ENCODE measurements at places on chromosomes 1 and 21.

- DNase-seq = no peak
Observed at GRCh38 chr1:41361495-41362356, 492 bp downstream of the FOXO6 start.

DNA sequence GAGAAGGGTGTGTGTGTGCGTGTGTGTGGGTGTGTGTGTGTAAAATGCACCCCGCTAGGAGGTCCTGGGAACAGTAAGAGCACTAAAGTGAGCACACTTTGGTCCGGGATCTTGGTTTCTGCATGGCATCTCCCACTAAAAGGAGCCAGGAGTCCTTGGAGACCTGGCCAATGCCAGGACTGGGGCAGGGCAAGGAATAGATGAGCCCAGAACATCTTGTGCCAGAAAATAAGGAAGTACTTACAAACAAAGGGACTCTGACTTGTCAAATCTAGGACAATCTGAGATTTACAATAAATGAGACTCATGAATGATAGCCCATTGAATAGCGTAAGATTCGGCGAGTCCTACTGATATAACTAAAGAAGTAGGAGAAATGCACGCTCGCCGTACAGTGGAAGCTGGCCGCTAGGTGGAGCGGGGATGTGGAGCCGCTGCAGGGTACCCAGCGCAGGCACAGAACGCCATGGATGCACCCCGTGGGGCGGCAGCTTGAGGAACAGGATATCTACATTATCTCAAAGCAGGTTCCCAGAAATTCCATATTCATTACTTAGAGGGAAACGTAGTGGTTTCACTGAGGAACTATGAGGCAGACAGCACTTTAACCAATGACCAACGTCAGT lies 7.1 kb downstream of the SLC37A1 start:
- no peak for DNase-seq

DNA sequence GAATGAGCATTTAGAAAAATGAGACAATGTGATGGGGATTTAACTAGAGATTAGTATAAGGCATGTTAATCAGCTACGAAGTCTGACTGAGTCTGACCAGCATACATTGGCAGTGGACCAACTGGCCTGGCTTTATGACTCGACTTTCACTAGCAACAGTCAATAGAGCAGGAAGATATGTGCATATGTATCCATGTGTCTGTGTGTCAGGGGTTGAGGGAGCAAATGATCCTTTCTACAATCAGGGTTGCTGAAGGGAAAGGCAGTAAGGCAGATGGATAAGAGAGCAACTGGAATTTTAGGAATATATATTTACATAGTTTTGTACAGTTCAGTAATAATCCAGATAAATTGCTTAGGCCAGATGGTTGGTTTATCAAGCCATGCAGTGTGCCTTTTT lies 645.6 kb downstream of the PLA2G4A start:
- peak; percentile 36 for DNase-seq

DNA sequence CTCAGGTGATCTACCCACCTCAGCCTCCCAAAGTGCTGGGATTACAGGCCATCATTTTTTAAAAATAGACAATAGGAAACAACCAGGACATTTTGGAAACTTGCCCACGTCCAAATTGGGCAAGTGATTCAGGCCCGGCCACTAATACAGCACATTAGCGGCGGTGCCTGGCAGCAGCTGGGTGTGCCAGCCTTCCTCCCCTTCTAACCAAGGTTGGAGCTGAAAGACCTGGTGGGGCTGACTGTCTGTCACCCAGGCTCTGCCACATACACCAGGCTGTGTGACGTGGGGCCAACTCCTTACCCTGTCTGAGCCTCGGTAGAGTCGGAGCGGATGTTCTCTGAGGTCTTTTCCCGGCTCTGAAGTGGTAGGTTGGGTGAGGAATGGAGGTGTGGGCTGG lies 29.6 kb upstream of the TMEM51 start:
- DNase-seq = no peak

- no peak for DNase-seq
Observed at GRCh38 chr1:12709091-12709491, 6.8 kb upstream of the AADACL3 start.

- peak; percentile 93 for DNase-seq
Observed at GRCh38 chr1:168121401-168122011, 15.2 kb downstream of the GPR161 start.

GRCh38 chr1:64292399-64292798 lies 89.0 kb downstream of the UBE2U start:
- no peak for DNase-seq

- DNase-seq = no peak
Observed at GRCh38 chr1:169046671-169047070, 59.8 kb upstream of the ATP1B1 start.

- DNase-seq = no peak
Observed at GRCh38 chr1:172630056-172630818, 28.7 kb upstream of the FASLG start.

DNA sequence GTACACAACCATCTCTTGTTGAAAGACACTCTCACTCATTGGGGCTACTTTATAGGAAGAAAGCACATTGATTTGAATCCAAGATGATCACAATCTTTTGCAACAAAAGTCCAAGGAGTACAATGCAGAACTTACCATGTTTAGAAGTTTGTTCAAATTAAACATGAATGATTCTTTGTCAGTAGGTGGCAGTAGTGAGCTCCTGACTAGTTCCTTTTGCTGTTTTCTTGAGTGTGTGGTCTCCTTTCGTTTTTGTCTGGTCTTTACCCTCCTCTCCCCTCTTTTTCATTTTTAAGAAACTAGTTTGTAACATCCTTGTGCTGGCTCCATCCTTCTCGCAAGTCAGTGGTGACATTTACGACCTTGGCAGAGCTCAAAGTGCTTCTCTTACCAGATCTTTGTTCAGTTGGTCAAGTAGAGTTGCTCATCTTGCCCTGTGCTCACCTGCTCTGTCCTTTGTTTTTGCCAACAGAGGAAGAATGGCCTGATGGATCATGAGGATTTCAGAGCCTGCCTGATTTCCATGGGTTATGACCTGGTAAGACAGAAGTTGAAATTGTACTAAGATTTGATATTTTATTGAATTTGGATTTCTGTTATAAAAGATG lies 35.7 kb upstream of the MTR start:
- DNase-seq = no peak

GRCh38 chr1:53140451-53140850 lies 2.0 kb downstream of the SLC1A7 start:
- no peak for DNase-seq

DNA sequence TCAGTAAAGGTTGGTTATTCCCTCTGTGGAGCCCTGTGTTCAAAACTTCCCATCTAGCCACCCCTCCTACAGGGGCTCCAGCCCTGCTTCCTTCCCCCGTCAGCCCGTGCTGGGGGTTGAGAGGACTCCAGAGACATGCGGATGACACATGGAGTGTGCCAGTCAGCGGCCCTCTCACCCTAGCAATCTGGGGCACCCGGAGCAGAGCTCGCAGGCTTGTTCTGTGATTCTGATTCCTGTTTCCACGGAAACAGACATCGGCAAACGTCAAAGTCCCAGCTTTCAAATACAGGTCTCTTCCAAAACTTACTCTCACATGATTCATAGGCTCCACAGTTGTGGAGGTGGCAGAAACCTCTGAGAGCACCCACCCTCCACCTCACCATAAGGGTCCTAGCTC lies 9.8 kb upstream of the SSBP3 start:
- DNase-seq = no peak

- no peak for DNase-seq
Observed at GRCh38 chr1:10909697-10910680, 102.5 kb upstream of the TARDBP start.

GRCh38 chr1:52857443-52857842 lies 14.9 kb downstream of the ZYG11A start:
- DNase-seq = no peak
